ENCODE measurements at places on chromosomes 1 and 21. TPM values are rescaled to one million over a fixed set of nuclear protein-coding genes. Genes with fewer than 3 reads are reported as not detected.

DNA sequence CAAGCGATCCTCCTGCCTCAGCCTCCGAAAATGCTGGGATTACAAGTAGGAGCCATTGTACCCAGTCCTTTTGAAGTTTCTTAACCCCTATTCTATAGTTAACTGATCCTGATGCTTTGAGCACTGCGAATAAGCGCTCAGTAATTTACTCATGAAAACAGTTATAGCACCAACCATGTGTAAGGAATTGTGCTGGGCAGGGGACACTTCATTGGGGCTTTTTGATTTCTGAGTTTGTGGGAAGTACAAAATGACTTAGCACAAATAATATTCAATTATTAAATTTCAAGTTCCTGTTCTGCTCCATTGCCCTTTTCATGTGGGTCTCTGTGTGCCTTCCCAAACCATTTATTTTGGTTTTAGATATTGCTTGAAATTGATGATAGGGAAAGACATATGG is 6.2 kb upstream of the HIPK1 start:
- H3K27me3 ChIP-seq: no peaks in the 10 kb centered on the region
- H3K27ac ChIP-seq: no peak overlapping the region
- H3K36me3 ChIP-seq: no peaks in the 10 kb centered on the region
- no peaks in the 10 kb centered on the region for H3K4me1 ChIP-seq
- no peak overlapping the region for H3K4me3 ChIP-seq
- DNase-seq: no peak

DNA sequence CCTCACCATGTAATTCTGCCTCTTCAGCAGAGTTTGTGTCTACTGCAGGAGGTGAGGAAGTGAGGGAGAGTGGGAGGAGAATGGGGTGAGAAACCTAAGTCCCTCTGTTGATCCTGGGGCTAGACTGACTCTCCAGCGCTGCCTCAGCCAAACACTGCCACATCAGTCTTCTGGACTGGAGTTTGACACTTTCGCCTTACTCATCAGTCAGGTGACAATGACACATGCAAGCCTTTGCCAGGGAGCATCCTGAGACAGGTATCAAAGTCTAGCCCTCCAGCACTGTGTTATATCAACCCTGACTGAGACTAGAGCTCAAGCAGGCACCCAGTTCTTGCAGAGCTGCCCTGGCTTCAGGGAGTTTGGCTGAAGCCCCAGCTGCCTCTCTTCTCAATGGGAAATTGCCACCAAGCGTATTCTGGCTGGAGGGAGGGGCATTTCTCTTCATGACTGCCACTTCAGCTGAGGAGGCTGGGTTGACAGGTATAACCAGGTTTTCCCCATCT is 33.3 kb upstream of the SUCO start:
- H3K4me1 ChIP-seq: peaks cover 6% of the 10 kb centered on the region
- no peaks in the 10 kb centered on the region for H3K36me3 ChIP-seq

GRCh38 chr1:33284049-33284448 is 27.8 kb downstream of the ZNF362 start:
- H3K36me3 ChIP-seq: no peaks in the 10 kb centered on the region
- H3K27ac ChIP-seq: no peak overlapping the region
- no peak for DNase-seq
- H3K4me1 ChIP-seq: no peaks in the 10 kb centered on the region

Gene FCRLA
- 0.15 TPM for total RNA-seq

DNA sequence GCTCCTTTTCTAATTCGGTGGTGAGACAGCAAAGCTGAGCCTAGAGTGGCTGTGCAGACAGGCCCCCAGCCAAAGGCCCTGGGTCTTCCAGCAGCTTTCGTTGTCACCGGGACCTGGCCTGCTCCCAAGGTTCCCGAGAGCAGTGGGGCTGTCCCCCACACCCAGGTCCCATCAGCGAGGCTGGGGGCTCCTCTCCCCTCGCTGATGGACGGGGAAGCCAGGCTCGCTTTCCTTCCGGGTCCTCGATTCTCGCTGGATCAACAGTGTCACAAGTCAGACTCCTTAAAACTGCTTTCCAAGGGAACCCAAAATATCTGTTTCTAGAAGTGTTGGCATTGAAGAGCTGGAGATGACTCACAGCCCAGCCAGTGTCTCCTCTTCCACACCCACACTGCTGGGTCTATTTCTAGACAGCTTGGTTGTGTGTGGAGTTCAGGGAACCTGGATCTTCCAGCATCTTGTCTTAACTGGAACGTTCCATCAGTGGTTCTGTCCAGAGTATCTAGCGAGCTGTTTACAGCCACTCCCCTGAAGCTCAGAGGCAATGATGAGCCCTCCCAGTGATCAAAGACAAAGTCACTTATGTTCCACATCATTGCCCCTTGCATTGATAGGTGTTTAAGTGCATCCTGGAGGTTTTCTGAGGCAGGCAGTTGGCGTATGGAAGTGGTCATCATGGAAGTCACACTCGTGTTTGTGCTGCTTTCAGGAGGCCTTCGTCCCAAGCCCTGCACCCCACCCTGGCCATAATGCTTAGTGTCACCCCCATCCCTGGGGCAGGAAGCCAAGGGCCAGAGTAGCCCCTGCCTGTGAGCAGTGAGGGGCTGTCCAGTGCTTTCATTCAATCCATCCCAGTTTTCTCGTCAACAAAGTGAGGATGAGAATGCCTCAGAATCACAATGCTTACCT is 35.2 kb downstream of the RRP1 start:
- no peak overlapping the region for H3K4me3 ChIP-seq
- no peaks in the 10 kb centered on the region for H3K36me3 ChIP-seq
- DNase-seq: no peak
- no peaks in the 10 kb centered on the region for H3K4me1 ChIP-seq
- H3K27me3 ChIP-seq: no peaks in the 10 kb centered on the region

DNA sequence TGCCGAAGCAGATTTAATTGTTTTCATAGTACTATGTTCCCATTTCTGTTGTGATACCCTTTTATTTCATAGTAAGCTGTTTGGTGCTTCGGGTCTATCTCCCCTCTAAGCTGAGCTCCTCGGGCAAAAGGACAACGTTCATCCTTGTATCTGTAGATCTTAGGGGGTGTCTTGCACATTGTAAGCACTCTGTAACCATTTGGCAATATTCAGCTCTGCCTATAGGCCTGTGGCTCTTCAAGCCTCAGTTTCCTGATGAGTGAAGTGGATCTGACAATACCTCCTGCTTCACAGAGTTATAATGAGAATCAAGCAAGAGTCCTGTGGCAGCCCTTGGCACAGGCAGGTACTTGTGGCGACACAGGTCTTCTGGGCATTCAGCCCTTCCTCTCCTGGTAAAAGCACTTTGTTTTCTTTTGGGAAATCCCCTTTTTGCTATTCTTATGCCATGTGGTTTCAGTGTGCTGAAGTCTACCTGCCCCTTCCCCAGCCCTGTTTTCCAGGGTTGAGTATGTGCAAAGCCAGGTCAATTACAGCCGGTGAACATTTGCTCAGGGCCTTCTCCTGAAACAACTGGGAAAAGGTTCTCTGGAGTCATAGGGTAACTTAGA is 8.5 kb upstream of the EXO1 start:
- H3K4me1 ChIP-seq: no peaks in the 10 kb centered on the region
- H3K36me3 ChIP-seq: no peaks in the 10 kb centered on the region
- no peak overlapping the region for H3K4me3 ChIP-seq
- H3K27ac ChIP-seq: no peak overlapping the region
- no peak for DNase-seq
- H3K27me3 ChIP-seq: no peaks in the 10 kb centered on the region

GRCh38 chr1:211473823-211474222 is 18.1 kb downstream of the RD3 start:
- H3K4me3 ChIP-seq: no peak overlapping the region
- no peak for DNase-seq
- H3K4me1 ChIP-seq: no peaks in the 10 kb centered on the region
- H3K27ac ChIP-seq: no peak overlapping the region
- no peaks in the 10 kb centered on the region for H3K27me3 ChIP-seq

GRCh38 chr1:19468397-19468956 is 16.9 kb downstream of the CAPZB start:
- DNase-seq: no peak
- H3K27ac ChIP-seq: peak overlapping the region; percentile 65
- peaks cover 5% of the 10 kb centered on the region for H3K4me1 ChIP-seq
- no peaks in the 10 kb centered on the region for H3K36me3 ChIP-seq
- H3K27me3 ChIP-seq: no peaks in the 10 kb centered on the region
- no peak overlapping the region for H3K4me3 ChIP-seq

- H3K4me1 ChIP-seq: no peaks in the 10 kb centered on the region
- H3K36me3 ChIP-seq: no peaks in the 10 kb centered on the region
- H3K4me3 ChIP-seq: no peak overlapping the region
- no peaks in the 10 kb centered on the region for H3K27me3 ChIP-seq
- H3K27ac ChIP-seq: no peak overlapping the region
- DNase-seq: no peak
Observed at GRCh38 chr1:177909416-177909815, 60.4 kb downstream of the SEC16B start.

GRCh38 chr1:203649999-203650836 is 23.6 kb downstream of the ATP2B4 start:
- no peak for DNase-seq
- peaks cover 4% of the 10 kb centered on the region for H3K4me1 ChIP-seq
- peak overlapping the region; percentile 82 for H3K27ac ChIP-seq
- no peaks in the 10 kb centered on the region for H3K36me3 ChIP-seq
- peak overlapping the region; percentile 38 for H3K4me3 ChIP-seq

Gene FMOD
- total RNA-seq: 92.4 TPM

- DNase-seq: no peak
- H3K4me3 ChIP-seq: no peak overlapping the region
- no peaks in the 10 kb centered on the region for H3K27me3 ChIP-seq
Observed at GRCh38 chr1:1118876-1119220, 3.0 kb upstream of the C1orf159 start.

Gene TXNIP
- total RNA-seq: 3,543 TPM

DNA sequence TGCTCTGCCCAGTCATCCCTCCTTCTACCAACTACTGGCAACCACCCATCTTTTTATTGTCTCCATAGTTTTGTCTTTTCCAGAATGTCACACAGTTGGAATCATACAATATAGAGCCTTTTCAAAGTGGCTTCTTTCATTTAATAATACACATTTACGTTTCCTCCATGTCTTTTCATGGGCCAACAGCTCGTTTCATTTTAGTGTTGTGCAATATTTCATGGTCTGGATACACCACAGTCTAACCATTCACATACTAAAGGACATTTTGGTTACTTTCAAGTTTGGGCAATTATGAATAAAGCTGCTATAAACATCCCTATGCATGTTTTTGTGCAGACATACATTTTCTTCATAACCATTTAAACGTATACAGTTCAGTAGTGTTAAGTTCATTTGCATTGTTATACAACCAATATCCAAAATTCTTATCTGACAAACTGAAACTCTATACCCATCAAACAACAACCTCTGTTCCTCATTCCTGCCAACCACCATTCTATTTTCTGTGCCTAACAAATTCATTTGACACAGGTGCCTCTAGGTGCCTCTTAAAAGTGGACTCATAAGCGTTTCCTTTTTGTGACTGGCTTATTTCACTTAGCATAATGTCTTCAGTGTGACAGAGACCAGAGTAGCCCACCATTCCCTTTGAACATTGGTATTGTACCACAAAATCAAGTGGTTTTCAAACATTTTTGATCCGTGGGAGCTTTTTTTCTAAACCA is 138.1 kb downstream of the NR5A2 start:
- no peaks in the 10 kb centered on the region for H3K4me1 ChIP-seq
- H3K27ac ChIP-seq: no peak overlapping the region
- H3K36me3 ChIP-seq: no peaks in the 10 kb centered on the region

- peak overlapping the region; percentile 76 for H3K27ac ChIP-seq
- peaks cover 2% of the 10 kb centered on the region for H3K4me1 ChIP-seq
- no peak for DNase-seq
- no peaks in the 10 kb centered on the region for H3K36me3 ChIP-seq
- H3K27me3 ChIP-seq: no peaks in the 10 kb centered on the region
Observed at GRCh38 chr1:180954005-180954800, 41.5 kb downstream of the KIAA1614 start.

- peak overlapping the region; percentile 26 for H3K27ac ChIP-seq
- no peak for DNase-seq
- H3K4me3 ChIP-seq: no peak overlapping the region
- H3K27me3 ChIP-seq: no peaks in the 10 kb centered on the region
Observed at GRCh38 chr1:24536391-24536840, 19.5 kb upstream of the NCMAP start.

Gene ALX3
- total RNA-seq: 0.66 TPM

Gene ARID4B
- total RNA-seq: 91.6 TPM

DNA sequence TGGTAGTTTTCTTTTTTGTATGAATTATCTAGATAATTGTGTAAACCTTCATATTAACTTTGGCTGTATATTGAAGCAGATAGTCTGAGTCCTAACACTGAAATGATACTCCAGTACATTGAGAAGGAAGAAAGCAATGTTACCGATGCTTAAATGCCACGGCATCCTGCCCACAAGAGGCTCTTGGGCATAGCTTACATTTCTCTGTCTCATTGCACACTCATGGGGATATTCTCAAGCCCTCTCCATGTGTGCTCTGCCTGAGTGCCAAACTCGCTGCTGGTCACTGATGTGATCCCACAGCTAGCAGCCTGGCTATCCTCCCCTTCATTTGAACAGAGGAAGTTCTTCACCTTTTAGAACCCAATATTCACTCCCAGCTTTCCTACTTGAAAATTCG is 179.4 kb downstream of the TGFB2 start:
- no peak overlapping the region for H3K27ac ChIP-seq
- H3K27me3 ChIP-seq: no peaks in the 10 kb centered on the region
- no peak for DNase-seq
- no peak overlapping the region for H3K4me3 ChIP-seq

- no peaks in the 10 kb centered on the region for H3K27me3 ChIP-seq
- no peak overlapping the region for H3K4me3 ChIP-seq
- no peak for DNase-seq
- no peaks in the 10 kb centered on the region for H3K36me3 ChIP-seq
- H3K4me1 ChIP-seq: no peaks in the 10 kb centered on the region
Observed at GRCh38 chr1:29953961-29954360, 717.6 kb downstream of the PTPRU start.

- no peaks in the 10 kb centered on the region for H3K27me3 ChIP-seq
- H3K4me3 ChIP-seq: no peak overlapping the region
- no peak overlapping the region for H3K27ac ChIP-seq
- peaks cover 6% of the 10 kb centered on the region for H3K4me1 ChIP-seq
Observed at GRCh38 chr1:41827991-41828570, 90.6 kb downstream of the HIVEP3 start.

DNA sequence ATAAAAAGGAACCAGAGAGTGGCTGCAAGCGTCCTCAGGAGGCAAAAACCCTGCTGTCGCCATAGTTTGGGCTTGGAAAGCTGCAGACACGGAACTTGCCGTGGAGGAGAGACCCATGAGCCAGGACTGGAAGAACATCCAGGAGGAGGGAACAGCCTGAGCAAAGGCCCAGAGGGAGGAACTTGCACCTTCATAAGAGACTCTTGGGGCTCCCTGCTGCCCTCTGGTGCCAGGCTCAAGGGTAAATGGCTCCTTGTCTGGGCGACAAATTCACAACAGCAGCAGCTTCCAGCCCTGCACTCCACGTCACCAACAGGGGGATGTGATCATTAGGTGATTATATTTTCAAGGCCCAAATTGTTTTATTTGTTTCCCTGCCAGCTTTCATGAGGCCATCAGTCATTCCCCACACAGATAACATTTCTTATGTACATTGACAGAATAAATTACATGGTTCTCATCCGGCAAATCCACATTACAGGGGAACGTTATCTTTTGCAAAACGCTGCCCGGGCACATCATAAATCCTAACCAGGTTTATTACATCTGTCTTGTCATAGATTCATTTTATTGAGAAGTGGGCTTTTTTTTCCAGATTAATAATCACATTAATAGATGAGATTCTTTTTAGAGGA is 143.0 kb upstream of the GRIK3 start:
- no peaks in the 10 kb centered on the region for H3K36me3 ChIP-seq
- DNase-seq: no peak
